Panc1 (cell line): ENCODE measurements at places on chromosomes 5 and 9. TPM values are rescaled to one million over a fixed set of nuclear protein-coding genes. Genes with fewer than 3 reads are reported as not detected.

DNA sequence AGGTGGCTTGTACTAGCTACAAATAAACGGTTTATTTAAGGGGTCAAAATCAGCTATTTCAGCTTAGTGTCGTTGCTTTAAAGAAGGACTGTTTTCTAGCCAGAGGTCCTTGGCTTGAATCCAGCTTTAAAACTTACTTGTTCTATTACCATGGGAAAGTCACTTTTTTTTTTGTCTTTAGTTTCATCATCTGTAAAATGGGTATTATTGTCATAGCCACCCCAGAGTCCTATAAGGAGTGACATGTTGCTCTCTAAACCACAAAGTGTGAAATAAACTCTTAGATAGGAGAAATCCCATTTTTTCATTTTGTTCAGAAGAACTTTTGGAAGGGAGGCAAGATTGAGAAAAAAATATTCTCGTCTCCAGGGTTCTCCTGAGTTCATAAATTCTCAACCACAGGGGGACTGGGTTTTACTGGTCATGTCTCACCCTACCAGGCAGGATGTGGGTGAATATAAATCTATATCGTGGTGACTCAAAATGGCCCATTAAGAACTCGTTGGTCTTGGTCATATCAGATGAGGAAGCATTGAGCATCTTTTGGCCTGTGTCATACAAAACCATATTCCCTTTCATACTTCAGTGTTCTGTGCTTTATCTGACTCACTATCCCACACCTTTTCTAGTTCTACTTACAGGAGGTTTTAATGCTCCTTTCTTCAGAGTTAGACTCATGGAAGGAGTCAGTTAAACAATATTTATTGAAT, 202.7 kb upstream of the NR3C1 start:
- no peak overlapping the region for H3K4me3 ChIP-seq
- no peaks in the 10 kb centered on the region for H3K36me3 ChIP-seq
- no peaks in the 10 kb centered on the region for H3K4me1 ChIP-seq
- no peak for DNase-seq

DNA sequence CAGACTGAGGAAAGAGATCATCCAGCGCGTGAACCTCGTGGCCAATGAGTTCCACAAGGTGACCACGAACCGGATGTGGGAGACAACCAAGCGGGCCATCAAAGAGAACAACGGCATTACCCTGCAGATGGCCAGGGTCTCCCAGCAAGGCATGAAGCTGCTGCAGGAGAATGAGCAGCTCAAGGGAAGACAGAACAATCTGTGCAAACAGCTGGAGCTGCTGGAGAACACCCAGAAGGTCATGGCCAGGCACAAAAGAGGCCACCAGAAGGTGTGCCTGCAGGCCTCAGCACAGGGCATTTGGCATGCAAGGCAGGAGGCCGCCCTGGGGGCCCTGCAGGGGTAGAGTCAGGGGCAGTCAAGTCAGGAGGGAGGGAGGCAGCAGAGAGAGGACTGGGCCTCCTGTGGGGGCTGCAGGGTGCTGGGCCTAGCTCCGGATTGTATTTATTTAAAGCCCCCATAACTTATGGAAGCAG, 4.2 kb downstream of the PTRH1 start:
- no peak for DNase-seq
- H3K4me3 ChIP-seq: no peak overlapping the region
- H3K36me3 ChIP-seq: peaks cover 3% of the 10 kb centered on the region; the same call in 1 of the 2 replicates
- no peak overlapping the region for H3K27ac ChIP-seq

The F12 gene
- 13.4 TPM for total RNA-seq

DNA sequence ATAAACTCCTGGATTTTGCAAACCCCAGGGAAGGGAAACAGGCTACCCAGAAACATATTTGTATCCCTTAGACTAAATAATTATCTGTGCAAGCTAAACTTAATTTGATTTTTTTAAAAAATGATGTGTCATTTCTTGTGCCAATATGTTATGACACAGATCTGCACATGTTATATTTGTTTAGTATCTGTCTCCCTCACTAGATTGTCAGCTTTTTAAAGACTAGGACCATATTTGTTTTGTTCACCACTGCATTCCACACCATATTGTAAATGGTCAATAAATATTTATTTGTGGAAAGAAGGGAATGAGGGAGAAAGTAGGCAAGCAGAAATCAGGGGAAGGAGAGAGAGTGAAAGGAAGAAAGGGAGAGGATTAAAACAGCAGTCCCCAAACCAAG, 143.3 kb upstream of the TNPO1 start:
- no peaks in the 10 kb centered on the region for H3K36me3 ChIP-seq
- DNase-seq: no peak
- H3K4me1 ChIP-seq: no peaks in the 10 kb centered on the region
- H3K4me3 ChIP-seq: no peak overlapping the region
- peaks cover 3% of the 10 kb centered on the region; the same call in 1 of the 2 replicates for H3K27me3 ChIP-seq
